ENCODE measurements at places on chromosomes 12 and 14.
A peak's percentile ranks its signal among the peaks of the same experiment; 100 is the strongest.

GRCh38 chr12:23424685-23425084, 524.8 kb downstream of the SOX5 start:
- no peak for DNase-seq

- DNase-seq: no peak
Observed at GRCh38 chr12:58071994-58072393, 130.6 kb downstream of the ATP23 start.

DNA sequence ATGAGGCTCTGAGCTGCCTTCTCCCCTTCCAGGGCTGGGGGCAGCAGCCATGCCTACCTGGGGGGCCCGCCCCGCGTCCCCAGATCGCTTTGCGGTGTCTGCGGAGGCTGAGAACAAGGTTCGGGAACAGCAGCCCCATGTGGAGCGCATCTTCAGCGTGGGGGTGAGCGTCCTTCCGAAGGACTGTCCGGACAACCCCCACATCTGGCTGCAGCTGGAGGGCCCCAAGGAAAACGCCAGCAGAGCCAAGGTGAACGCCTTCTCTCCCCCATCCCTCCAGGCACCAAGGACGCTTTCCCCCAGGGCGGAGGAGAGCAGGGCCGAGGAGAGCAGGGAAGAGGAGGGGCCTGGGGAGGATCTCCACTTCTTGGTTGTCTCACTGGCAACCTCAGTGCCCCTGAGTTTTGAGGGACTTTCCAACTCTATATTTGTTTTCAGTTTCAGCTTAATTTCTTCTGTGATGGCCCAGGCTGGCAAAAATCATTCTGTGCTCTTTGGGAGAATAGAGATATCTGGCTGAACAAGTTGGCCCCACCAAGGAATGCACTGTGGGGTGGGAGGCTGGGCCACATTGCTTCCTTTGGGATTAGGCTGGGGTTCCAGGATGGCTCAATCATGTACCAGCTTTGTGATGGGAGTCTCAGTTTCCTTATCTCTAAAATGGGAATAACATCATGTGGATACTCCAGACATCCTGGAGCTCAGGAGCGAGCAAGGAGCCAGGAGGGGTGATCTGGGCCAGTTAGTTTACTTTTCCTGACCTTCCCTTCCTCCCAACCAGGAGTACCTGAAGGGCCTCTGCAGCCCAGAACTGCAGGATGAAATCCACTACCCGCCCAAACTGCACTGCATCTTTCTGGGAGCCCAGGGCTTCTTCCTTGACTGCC, 1.2 kb downstream of the KHNYN start:
- DNase-seq: no peak

DNA sequence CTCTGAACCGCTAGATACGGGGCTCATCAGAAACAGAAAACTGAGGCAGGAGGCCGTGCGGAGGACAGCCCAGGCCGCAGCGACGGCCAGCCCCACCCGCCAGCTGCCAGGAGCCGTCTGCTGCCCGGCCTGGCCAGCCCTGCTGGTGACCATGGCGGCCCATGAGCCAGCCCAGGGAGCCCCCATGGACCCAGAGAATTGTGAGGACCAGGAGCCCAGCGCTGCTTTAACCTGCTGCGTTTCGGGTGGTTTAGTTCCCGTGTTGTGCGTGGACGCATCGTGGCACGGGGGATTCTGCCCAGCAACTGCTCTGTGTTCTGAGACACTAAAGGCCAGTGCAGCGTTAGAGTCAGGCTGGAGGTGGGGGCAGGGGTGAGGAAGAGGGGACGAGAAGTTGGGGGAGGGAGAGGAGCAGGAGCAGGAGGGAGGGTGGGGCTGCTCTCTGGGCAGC, 44.2 kb downstream of the NOC4L start:
- DNase-seq: no peak

GRCh38 chr12:82835217-82835616, 148.5 kb downstream of the TMTC2 start:
- no peak for DNase-seq

GRCh38 chr14:102733326-102733725, 43.9 kb upstream of the TRAF3 start:
- no peak for DNase-seq

- no peak for DNase-seq
Observed at GRCh38 chr12:18589316-18589715, 148.5 kb downstream of the PLCZ1 start.

GRCh38 chr14:75011356-75011994, 8.8 kb downstream of the EIF2B2 start:
- no peak for DNase-seq

- DNase-seq: no peak
Observed at GRCh38 chr14:91674911-91675310, 57.0 kb downstream of the CATSPERB start.

DNA sequence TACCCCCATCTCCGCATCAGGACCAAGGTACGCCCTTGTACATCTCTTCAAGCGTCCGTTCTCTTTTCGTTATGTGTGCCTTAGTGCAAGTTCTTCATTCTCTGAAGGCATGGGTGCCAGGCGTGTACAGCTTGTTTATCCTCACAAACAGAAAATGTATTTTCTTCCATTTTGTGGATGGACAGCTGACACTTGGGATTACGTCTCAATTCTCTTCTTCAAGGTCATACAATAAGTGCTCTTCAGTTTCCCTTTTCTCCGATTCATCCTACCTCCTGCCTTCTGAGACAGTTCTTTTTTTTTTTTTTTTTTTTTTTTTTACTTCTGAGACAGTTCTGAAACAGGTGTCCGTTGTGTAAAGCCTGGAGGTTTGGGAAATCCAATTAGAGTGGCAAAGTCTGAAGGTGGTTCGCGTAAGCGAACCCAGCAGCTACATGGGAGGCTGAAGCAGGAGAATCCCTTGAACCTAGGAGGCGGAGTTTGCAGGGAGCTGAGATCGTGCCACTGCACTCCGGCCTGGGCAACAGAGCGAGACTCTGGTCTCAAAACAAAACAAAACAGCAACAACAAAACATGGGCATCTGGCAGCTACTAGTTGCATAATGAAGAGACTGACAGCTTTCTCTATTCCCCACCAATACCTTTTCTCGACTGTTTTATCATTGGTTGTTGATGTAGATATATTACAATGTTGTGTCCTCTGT, 734 bp downstream of the COX6A1 start:
- DNase-seq: no peak

- DNase-seq: no peak
Observed at GRCh38 chr12:69991690-69992288, 166.8 kb downstream of the MYRFL start.

- no peak for DNase-seq
Observed at GRCh38 chr12:19542606-19543005, 103.3 kb downstream of the AEBP2 start.

DNA sequence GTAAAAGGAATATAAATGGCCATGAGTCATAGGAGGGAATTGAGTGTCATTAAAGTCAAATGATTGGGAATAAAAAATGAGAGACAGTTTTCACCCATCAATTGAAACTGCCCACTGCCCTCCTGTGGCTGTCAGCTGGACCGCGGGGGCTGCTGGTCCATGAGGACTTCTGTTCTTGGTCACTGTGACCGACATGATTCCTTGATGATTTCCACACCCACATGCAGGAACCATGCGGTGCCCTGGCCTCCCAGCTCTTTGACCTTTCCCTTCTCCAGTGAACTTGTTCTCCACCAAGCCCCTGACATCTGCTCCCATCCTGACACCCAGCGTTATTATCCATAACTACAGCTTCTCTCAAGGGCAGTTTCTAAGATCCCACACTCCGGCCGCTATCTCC, 48.4 kb downstream of the C12orf75 start:
- no peak for DNase-seq

- peak; percentile 59 for DNase-seq
Observed at GRCh38 chr12:630656-631632, 32.3 kb downstream of the NINJ2 start.

DNA sequence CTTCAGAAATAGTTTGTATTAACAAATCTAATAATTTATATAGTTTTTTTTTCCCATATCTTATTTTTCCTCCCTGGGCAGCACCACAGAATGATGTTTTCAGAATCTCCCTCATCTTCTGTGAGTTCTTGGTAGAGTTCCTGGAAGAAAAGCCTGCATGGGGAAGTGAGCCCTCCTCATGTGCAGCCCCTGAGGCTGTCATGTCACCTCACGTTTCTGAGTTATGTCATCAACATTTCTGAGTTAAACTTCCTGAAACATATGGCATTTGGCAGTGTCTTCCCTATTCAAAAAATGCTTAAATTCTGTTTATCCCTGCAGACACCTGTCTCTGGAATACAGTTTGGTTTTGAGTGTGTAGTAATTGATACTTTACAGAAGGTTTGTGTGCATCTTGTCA, 979.0 kb downstream of the TMEM121 start:
- no peak for DNase-seq

DNA sequence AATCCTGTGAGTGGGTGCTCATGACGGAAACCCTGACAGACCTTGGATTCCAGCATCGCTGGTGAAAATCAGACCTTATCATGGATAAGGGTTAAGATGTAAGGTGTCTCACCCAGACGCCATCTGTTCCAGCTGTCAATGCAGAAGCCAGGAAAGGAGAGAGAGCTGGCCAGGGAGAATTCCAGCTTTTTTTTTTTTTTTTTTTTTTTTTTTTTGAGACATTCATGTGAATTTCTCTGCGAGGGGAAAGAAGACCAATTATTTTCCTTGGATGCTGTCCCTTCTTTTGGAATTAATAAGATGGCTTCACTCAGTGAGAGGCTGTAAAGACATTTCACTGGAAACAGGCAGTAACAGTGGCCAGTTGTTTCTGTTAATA, 1.8 kb downstream of the TRAF3 start:
- DNase-seq: no peak

All from sciatic nerve (tissue), 2 donors.